Neural crest cell (in vitro differentiated cells): ENCODE measurements at places on chromosomes 13 and 19. TPM values are rescaled to one million over a fixed set of nuclear protein-coding genes. Genes with fewer than 3 reads are reported as not detected.

DNA sequence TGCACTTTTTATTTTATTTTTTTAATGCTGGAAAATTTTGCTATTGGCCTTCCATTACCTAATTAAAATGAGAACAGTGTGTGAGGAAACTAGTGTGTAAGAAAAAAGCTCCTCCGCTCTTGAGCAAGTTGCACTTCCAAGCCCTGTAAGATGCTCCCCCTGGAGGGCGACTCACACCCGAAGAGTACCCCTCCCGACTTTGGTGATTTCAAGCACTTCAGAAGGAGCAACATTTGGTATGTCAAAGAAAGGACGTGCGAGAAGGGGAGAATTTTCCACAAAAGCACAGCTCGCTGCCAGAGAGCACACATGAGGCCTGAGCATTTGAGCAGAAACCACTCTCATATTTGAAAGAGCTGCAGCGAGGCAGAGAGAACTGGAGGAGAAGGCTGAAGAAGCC is 504.4 kb downstream of the FGF9 start:
- DNase-seq = no peak

Gene ZNF302
- 36.7 and 37.0 TPM in 2 replicates for total RNA-seq

DNA sequence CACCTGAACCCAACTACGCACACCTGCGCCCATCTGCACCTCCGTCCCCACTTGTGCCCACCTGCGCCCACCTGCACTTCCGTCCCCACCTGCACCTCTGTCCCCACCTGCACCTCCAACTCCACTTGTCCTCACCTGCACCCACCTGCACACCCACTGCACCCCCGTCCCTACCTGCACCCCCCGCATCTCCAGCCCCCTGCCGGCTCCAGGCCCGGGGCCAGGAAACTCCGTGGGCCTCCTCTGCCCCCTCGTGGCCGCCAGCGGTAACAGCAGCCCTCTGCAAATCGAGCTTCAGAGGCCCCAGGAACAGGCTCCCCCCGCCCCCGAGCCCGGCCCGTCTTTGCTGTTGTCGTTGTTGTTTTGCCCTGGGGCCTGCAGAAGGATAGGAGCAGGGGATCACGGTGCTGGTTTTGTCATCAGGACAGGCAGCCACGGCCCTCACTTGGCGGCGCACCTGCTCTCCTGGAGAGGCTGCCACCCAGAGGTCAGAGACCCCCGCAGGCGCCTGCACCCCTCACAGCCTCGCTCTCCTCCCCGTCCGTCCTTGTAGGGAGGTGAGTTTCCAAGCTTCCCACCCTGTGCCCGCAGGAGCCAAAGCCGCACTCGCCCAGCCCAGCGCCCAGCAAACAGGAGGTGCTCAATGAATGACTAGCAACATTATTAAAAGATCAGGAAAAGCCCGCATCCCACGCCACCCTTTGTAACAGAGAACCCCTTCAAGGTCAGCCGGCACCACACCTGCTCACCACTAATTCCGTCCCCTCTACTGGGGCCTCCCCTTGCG is 65.4 kb downstream of the GNG7 start:
- peak; percentile 64 for DNase-seq

- DNase-seq = no peak
Observed at GRCh38 chr19:45423033-45423588, 606 bp downstream of the ERCC1 start.

- DNase-seq = no peak
Observed at GRCh38 chr13:34349091-34349722, 531.3 kb downstream of the RFC3 start.

GRCh38 chr13:36820222-36820621 is 1.2 kb downstream of the RFXAP start:
- DNase-seq = no peak

DNA sequence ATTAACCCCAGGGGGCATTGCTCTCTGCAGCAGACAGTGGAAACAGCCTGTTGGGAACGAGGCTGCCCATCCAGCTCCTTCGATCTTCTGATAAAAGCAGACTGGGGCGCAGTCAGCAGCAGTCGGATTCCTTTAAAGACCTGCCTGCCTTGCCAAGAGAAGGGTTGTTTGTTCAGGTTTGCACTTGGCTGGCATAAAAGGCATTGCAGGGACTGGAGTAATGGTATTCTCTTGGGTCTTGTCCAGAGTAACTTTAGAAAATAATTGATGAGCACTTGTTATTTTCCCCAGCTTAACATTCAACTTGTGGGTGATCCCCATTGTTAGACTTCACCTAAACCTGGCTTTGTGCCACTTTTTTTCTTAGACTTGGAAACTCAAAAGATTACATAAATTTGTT is 67.3 kb upstream of the SLC10A2 start:
- no peak for DNase-seq

GRCh38 chr13:49225223-49226042 is 5.3 kb downstream of the MLNR start:
- no peak for DNase-seq

DNA sequence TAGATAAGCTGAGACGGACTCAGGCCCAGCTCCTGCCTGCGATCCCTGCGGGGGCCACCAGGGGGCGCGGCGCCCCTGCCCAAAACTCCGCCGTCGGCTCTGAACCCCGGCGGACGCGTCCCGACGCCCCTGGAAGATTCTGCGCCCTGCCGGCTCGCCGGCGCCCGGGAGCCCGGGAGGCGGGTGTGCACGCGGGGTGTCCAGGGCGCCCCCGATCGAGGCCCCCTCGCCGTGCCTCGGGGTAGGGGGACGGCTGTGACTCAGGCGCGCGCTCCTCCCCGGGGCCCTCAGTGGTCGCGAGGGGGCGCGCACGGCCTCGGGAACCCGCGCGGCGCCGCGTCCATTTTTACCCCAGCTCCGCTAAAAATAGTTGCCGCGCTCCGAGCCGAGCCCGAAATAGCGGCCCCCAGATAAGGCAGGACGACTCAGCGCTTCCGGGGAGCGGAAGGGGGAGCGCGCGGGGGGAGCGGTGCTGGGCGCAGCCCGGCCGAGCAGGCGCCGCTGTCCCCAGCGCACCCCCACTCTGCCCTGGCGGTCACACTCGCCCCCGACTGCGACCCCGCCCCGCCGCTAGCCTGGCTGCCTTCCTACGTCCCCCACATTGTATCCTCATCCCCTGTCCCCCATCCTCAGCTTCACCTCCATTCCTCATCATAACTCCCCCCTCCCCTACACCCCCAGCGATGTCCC is 16.0 kb upstream of the ERCC1 start:
- DNase-seq = peak; percentile 81

GRCh38 chr19:54282686-54283470 is 2.0 kb upstream of the LILRB2 start:
- no peak for DNase-seq

Gene PRODH2
- not detected in 2 replicates for total RNA-seq

Gene ERFL
- 0.12 and 0.14 TPM in 2 replicates for total RNA-seq

- no peak for DNase-seq
Observed at GRCh38 chr13:85412448-85412847, 386.8 kb downstream of the SLITRK6 start.

Gene ZNF540
- 1.0 and 1.3 TPM in 2 replicates for total RNA-seq

DNA sequence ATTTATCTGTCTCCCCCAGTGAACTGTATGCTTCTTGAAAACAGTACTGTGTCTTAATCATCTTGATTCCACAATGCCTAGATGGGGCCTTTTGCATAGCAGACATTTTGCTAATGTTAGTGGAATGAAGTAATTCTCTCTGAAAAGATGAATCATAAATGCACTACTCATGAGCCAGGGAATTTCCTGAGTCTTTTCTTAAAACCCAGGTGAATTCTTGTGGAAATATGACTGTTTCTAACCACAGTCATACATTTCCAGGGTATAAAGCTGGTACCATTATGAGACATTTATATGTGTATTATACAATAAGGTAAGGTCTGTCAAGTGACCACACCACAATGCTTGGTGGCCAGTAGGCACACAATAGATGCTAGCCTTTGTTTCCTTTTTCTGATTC is 5.5 kb upstream of the KCTD4 start:
- DNase-seq = no peak

GRCh38 chr13:31063772-31064171 is 97.9 kb downstream of the HSPH1 start:
- no peak for DNase-seq

- no peak for DNase-seq
Observed at GRCh38 chr19:29315556-29316190, 102.7 kb upstream of the UQCRFS1 start.

DNA sequence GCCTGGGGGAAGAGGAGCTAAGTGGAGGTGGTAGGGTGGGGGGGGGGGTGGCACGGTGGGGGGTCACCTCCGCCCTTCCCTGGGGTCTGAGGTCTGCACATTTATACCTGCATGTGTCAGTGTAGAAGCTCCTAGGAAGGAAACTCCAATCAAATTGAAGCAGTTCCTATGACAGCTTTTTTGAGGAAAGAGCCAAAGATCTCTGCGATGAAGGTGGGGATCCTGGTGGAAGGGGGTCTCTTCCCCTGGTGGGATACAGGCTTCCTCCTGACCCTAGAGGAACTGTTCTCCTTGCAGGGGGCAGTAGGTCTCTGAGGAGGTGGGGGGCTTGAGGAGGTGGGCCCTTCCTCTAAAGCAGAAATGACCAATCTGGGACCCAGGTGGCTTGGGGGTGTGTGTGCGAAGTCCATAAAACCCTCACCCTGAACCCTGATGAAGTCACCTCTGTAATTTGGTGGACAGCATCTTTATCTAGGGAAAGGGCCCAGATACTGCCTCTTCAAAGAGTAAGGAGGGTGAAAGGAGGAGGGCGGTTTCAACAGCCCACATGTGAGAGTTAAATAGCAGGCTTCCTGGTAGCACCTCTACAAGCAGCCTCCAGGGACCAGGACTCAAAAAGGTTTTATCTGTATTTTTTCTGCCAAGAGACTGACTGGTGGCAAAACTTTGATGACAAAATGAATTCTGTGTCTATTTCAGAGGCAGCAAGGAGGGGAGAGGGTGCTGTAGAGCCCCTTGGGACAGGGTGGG is 12.9 kb downstream of the RANBP3 start:
- no peak for DNase-seq

DNA sequence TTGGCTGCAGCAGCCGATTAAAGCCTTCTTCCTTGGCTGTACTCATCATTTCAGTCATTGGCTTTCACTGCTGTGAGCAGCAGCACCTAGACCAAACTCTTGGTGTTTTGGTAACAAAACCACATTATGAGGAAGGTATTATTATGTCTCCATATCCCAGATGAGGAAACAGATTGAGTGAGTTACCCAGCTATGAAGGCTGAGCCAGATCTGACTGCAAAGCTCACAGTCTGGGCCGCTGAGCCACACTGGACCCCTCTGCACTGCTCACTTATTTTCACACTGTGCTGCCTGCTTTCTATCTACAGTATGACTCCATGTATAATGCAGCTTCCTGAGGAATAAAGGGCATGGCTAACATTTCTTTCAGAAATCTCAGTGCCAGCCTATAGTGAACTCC is 24.5 kb downstream of the CRYL1 start:
- DNase-seq = no peak
